H54 (cell line): ENCODE measurements at places on chromosomes 1 and 21.

DNA sequence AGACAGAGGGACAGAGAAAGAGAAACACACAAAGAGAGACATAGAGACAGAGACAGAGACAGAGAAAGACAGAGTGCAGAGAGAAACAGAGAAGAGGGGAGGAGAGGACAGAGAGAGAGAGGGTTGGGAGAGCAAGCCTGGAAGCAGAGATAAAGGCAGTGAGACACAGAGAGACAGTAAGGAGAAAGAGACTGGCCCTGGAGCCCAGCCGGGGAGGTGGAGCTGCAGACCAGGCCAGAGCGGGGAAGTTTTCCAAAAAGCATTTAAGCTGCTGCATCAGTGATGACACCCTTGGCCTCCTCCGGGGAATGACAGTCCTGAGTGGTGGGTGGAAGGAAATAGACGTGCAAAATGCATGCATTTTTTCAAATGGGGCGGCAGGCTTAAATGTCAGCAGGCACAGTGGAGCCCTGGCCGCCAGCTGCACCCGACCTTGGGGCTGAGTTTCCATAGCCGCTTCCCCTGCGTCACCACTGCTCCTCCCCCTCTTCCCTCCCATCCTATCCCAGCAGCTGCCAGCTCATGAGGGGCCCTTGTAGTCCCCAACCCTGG, 95.4 kb upstream of the KLHDC7A start:
- no peak for DNase-seq

- DNase-seq, result no peak
These were observed 19.5 kb upstream of the LRIG2 start for GRCh38 chr1:113053344-113054126.

DNA sequence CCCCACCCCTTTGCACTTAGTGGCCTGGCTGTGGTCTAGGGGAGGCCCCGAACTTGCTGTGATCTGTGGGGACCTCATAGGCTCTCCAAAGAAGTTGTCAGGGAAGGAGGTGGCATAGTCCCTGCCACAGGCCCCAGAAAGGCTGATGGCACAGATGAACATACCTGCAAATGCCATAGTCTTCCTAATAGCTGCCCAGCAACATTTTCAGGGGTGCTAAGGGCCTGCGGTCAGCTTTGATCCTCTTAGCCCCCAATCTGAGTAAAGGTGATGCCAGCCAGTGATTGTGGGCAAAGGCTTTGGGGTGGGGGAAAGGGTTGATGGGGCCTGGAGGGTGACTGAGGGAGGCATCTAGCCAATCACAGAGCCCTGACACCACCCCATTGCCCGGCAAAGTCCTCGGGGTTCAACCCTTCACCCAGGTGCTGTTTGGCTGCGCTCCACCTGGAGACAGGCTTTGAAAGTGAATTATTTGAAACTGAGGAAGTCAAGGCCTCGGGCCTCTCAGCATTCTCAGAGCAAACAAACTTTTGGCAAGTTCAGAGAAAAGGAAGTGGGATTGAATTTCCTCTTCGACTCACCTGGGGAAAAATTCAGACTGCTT, 35.8 kb downstream of the PAX7 start:
- DNase-seq, result no peak

DNA sequence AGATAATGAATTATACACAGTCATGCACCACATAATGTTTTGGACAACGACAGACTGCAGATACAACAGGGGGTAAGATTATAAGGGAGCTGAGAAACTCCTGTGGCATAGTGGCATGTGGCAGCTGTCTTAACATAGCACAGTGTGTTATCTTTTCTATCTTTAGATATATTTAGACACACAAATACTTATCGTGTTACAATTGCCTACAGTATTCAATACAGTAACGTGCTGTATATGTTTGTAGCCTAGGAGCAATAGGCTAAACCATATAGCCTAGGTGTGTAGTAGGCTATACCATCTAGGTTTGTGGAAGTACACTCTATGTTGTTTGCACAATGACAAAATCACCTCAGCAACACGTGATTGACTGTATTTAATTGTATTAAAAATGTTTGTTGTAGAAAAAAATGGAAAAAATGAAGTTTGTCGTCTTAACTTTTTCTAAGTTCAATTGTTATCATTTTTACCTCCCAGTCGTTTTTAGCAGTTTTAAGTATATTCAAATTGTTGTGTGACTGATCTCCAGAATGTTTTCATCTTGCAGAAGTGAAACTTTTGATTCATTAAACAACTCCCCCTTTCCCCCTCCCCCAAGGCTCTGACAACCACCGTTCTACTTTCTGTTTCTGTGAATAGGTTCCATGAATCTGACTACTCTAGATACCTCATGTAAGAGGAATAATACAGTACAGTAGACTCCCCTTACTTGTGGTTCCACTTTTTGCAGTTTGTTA, 351.0 kb upstream of the B3GALT2 start:
- DNase-seq, result no peak

- no peak for DNase-seq
These were observed 391 bp upstream of the LDLRAP1 start for GRCh38 chr1:25543005-25543424.

DNA sequence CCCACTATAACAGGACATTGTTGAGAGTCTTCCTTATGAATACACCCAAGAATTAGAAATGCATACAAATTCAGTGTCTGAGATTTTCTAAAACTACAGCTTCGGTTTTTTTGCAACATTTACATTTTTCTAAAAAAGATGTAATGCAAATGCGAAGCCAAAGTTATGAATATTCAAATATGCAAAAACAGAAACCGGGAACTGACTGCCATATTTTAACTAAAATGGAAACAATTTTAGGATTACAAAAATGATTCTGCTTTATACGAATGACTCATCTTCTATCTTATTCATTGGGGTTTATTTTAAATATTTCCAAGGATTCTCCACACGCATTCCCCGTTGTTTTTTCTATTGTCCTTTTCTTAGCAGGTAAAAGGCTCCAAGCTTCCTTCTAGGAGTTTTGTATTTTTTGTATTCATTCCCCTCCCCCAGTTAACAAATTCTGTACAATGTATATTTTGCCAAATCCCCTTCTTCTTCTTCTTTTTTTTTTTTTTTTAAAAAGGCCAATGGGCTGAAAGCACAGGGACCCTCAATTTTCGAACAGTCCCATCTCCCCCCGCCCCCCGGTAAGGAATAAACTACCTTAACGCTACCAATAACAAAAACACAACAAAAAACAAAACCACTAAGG, 1.0 kb downstream of the ARPC5 start:
- DNase-seq, result no peak
